ENCODE measurements at places on chromosomes 11 and 22. TPM values are rescaled to one million over a fixed set of nuclear protein-coding genes. Genes with fewer than 3 reads are reported as not detected.

- DNase-seq: no peak
Measured at GRCh38 chr11:69209421-69210309, 53.9 kb downstream of the SMIM38 start.

- DNase-seq: no peak
Measured at GRCh38 chr11:64881476-64881875, 3.1 kb upstream of the EHD1 start.

C1QTNF5 gene
- total RNA-seq: not detected

DNA sequence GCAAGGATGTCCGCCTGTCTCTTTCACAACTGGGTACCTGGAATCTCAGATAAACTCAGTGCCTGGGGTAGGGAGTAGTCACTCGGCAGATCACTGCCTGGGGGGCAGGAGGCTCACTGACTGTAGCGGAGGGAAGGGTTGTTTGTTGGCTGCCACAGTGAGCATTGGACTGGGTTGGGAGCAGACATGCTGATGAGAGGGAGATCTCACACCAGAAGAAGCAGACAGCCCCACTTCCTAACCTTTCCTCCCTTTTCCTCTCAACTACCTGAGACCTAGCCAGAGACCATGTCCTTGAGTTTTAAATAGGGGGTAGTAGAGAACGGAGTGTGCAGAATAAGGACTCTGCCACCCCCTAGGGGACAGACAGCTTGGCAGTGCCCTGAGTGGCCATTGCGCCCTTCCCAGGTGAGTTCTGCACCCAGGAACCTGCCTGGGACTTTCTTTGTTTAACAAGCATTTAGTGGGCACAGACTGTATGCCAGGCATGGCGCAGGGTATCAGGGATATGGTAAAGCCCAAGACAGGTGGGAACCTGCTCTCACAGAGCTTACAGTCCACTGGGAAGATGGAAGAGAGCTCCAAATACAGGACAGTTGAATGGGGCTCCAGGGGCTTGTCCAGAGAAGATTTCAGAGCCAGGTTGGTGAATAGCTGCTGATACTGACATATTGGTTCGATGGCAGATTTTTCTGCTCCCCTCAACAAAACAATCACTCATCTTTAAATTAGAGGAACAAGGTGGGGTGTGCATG is 115.7 kb upstream of the NNMT start:
- no peak for DNase-seq

Measured in activated T-helper 2 cell treated with anti-CD3 and anti-CD28 coated beads, Interferon-gamma antibody, Interleukin-2, Interleukin-4, amounts not matched to agents 10 μg/mL and 5 μg/mL and 100 μg/mL, durations not matched to agents 14 hours and 24 hours and 36 hours (primary cell).